Stromal cell of bone marrow (primary cell): ENCODE measurements at places on chromosomes 7 and 10.

- DNase-seq, result peak; percentile 28
Measured at GRCh38 chr10:74021248-74022055, 23.5 kb downstream of the VCL start.

DNA sequence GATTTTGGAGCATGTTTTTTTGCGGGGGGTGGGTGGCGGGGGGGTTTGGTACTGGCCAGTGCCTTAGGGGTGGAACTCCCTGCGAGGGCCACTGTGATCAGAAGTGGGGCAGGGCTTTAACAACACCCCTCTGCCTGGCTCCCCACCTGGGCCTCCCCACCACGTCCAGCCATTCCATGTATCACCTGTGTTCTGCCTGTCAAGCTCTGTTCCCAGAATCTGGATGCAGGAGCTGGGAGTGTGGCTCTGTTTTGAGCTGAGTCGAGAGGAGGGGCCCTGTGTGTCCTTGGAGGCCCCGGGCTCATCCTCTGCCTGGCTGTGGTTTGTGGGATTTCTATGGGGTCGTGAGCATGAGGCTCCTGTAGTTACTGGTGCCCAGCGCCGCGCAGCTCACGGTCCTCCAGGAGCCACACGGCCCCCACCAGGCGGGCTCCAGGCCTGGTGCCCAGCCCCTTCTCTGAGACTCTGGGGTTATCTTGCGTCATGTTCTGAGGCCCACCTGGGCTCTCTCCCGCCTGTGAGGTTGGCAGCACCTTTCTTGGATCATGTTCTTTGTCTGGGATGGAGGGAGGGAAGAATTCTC is 29.6 kb downstream of the PFKFB3 start:
- no peak for DNase-seq

DNA sequence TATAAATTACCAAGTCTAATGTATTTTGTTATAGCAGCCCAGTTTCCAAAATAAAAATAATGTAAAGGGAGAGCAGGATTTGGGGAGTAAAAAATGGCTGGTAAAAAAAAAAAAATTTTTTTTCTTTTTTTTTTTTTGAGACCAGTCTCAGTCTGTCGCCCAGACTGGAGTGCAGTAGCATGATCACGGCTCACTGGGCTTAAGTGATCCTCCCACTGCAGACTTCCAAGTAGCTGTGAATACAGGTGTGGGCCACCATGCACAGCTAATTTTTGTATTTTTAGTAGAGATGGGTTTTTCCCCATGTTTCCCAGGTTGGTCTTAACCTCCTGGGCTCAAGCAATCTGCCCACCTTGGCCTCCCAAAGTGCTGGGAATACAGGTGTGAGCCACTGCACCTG is 4.8 kb upstream of the LSM8 start:
- DNase-seq, result no peak

GRCh38 chr10:72761498-72761897 is 69.6 kb downstream of the MCU start:
- no peak for DNase-seq

DNA sequence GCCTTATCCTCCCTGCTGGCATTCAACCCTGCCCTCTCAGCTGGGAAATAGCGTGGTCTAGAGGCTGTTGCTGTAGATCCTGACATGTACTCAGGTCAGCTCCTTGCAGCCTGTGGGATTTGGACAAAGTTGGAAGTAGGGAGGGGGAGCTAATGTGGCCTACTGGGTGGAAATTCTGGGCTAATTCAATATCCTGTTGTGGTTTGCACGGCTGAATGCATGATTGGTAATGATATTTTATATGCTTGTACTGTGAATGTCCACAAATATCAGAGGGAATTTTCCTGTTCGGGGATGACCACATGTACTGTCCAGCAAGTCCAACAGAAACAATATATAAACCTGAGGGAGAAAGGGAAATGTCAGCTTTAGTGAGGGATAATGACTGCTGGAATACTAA is 22.1 kb upstream of the NPVF start:
- no peak for DNase-seq

- no peak for DNase-seq
Measured at GRCh38 chr7:30776971-30777370, 5.8 kb downstream of the MINDY4 start.

GRCh38 chr7:93147363-93147762 is 822 bp downstream of the SAMD9L start:
- peak; percentile 41 for DNase-seq

DNA sequence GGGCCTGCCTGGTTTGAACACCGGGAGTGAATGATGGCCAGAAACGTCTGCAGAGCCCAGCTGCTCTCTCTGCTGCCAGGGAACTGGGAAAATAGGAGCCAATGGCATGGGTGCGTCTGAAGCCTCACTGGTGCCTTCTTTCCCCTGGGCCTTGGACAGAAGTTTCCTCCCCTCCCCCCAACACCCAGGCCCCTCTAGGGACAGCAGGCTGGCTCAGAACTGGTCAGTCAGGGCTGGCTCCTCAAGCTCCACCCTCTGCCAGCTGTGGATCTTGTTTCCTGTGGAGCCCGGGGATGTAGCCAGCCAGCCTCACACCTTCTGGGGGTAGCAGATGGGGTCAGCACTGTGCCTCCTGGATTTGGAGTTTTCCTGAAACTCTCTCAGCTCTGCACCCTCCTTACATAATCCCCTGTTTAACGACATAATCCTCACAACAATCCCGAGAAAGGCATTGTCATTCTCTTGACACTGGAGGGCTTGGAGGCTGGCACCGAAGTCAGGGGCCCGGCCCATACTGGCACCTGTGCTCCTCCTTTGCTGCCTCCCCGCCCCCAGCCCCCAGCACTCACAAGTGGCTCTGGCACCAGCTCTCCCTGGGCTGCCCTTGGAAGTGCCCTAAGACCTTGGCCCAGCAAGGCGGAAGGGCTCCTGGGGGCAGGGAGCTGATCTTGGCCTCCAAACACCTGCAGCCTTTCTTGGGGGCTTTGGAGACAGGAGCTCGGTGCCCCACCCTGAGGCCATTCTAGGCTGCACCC is 5.7 kb downstream of the LDB3 start:
- DNase-seq, result no peak

- DNase-seq, result no peak
Measured at GRCh38 chr7:150716368-150716767, at the start of gene GIMAP1. Gene GIMAP1, plus strand, starts transcription at chr7:150716613. Its CDS starts 2,435 bp downstream, at chr7:150719048.

GRCh38 chr10:13953371-13953770 is 366.6 kb downstream of the PRPF18 start:
- DNase-seq, result no peak

- DNase-seq, result peak; percentile 18
Measured at GRCh38 chr7:41503438-41503837, 199.5 kb downstream of the INHBA start.

GRCh38 chr7:81956520-81956919 is 186.7 kb upstream of the HGF start:
- peak; percentile 55 for DNase-seq

- DNase-seq, result no peak
Measured at GRCh38 chr10:5953676-5954075, 23.7 kb downstream of the IL15RA start.

DNA sequence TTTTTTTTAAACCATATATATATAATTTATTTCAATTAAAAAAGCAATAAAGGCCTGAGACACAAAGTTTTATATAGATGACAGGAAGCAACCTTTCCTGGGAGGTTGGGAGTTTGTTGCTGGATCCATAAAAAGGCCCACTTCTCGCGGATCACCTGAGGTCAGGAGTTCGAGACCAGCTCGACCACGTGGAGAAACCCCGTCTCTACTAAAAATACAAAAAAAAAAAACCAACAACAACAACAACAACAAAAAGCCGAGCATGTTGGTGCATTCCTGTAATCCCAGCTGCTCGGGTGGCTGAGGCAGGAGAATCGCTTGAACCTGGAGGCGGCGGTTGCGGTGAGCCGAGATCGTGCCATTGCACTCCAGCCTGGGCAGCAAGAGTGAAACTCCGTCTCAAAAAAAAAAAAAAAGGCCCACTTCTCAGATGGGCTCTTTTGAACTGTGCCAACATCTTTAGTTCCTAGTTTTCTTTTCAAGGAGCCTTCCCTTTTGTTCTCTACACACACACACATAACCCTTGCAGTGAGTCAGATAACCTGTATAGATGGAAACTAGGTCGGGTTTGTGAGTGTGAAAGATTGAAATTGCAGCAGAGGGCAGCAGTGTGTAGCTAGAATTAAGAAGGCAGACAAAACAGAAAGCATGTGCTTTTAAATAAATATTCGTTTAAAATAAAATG is 1.2 kb upstream of the SMNDC1 start:
- DNase-seq, result peak; percentile 71

DNA sequence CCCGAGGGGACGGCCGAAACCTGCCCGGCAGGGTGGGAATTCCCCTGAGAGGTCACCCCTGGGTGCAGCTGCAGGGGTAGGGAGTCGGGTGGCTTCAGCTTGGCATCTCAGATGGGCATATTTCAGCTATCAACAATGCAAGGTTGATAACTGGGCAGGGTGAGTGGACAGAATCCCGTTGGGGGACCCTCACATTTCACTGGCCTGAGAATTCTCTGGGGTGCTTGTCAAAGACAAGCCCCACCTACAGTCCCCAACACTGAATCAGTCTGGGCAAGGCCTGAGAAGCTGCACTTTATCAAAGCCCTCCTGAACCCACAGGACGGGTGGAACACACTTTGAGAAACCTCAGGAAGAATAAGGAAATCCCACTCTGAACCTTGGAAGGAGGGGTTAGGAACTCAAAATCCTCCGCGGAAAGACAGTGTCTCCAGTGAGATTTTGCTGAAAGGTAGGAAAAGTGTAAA is 3.1 kb downstream of the RGS10 start:
- no peak for DNase-seq

- DNase-seq, result no peak
Measured at GRCh38 chr7:83326223-83326622, 163.5 kb upstream of the PCLO start.

GRCh38 chr7:3370068-3370830 is 69.2 kb downstream of the SDK1 start:
- DNase-seq, result no peak

GRCh38 chr10:127990846-127991542 is 84.1 kb downstream of the PTPRE start:
- DNase-seq, result peak; percentile 49

DNA sequence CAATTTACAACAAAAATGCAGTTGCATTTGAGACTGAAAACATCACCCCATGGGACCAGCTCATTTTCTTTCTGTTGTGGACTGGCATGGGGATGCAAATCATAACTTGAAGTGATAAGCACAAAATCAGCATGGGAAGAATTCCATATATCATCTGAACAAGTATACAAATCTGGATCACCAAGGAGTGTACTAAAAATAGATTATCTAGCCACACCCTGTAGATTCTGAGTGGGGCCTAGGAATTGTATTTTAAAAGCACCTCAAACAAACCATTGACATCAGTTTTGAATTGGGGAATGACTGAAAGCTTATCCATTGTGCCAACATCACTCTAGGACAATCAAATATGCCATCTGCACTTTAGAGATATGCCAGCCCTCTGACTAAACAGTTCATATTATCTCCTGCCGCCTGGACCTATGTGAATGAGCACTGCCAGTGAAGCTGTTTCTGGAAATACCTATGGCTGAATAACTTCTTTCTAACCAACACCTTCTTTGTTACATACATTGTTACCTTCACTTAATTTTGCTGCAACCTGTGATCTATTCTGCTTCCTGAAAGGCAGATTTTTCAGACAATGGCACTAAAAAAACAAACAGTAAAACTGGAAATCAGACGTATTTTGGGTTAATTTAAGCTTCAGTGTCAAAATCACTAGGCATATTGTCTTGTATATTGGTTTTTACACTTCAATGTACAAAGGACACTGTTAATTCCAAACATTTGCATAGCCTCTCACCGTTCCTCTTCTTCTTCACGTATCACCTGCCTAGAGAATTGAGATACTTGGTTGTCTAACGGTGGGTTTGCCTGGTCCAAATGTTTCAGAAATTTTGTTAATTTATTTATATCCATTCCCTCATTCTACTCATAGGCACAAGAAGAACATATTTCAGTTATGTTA is 42.4 kb upstream of the HGF start:
- DNase-seq, result no peak

GRCh38 chr7:129782818-129783583 is 169.8 kb downstream of the UBE2H start:
- no peak for DNase-seq

DNA sequence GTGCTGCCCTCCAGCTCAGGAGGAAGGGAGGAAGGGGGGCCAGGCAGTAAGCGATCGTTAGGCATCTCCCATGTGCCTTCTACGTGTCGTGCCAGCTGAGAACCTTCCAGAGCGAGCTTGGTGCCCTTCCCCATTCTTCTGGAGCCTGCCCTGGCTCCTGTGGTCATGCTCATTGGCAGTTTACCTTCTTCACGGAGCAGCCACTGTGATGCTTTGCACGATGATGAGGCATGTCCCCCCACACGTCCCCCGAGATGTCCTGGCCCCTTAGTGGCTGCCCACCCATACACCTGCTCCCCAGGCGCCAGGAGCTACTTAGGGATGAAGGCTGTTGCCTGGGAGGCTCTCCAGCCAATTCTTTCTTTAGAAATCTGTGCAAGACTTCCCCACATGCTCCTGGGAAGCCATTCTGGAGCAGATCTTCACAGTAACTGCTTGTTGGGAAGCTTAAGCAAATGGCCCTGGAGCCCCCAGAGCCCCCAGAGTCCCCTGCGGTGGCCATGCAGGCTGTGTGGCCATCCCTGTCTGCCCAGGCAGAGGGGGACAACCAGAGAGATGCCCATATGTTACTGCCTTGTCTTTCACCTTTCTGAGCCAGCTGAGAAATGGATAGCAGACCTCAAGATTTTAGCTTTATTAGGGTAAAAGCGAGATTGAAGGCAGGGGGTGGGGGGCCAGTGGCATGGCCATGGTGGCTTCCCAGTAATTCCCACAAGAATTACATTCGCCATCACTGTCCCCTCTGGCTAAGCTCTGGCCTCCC is 199.0 kb downstream of the EBF3 start:
- DNase-seq, result no peak
